ENCODE measurements at places on chromosomes 4 and X.

DNA sequence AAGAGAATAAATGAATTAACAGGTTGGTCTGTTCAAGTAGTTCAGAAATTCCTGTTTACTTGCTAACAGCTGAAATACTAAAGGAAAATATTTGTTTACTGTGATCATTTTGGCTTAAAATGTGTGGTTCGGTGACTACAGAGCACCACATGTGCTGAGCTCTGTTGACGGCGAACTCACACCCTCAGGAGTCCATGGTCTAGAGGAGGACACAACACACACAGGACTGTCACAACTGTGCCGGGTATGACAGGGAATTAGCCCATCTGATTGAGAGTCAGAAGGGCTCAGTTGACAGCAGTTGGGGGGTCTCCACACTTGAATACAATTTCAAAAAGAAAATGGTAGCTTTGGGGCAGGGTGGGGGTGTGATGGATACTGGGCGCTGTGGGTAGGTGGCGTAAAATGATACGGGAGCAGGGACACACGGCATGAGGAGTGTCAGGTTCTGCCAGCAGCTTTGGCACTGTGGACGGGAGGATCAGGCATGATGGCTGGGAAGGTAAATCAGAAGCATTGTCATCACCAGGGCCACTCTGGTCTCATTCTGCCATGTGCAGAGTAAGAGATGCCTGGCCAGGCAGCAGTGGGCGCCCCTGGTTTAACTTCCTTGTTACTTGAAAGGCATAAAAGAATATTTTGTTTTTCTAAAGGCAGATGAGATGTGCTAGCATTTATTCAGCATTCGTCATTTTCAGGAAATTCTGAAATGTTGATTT is 33.3 kb downstream of the CLDN22 start:
- DNase-seq = no peak

GRCh38 chr4:162912482-162912881 is 254.2 kb downstream of the NAF1 start:
- DNase-seq = no peak

GRCh38 chr4:147607471-147607870 is 9.7 kb upstream of the TMEM184C start:
- no peak for DNase-seq

DNA sequence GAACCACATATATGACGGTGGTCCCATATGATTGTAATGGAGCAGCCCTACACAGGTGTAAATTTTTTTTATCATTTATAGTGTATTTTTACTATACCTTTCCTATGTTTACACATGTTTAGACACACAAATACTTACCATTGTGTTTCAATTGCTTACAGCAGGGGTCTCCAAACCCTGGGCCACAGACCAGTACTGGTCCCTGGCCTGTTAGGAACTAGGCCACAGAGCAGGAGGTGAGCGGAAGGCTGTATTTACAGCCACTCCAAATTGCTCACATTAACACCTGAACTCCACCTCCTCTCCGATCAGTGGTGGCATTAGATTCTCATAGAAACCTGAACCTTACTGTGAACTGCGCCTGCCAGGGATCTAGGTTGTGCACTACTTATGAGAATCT is 201.8 kb upstream of the NDST4 start:
- DNase-seq = no peak

- peak; percentile 25 for DNase-seq
These were observed 6.8 kb upstream of the VSIG4 start for GRCh38 chrX:66046612-66047235.

DNA sequence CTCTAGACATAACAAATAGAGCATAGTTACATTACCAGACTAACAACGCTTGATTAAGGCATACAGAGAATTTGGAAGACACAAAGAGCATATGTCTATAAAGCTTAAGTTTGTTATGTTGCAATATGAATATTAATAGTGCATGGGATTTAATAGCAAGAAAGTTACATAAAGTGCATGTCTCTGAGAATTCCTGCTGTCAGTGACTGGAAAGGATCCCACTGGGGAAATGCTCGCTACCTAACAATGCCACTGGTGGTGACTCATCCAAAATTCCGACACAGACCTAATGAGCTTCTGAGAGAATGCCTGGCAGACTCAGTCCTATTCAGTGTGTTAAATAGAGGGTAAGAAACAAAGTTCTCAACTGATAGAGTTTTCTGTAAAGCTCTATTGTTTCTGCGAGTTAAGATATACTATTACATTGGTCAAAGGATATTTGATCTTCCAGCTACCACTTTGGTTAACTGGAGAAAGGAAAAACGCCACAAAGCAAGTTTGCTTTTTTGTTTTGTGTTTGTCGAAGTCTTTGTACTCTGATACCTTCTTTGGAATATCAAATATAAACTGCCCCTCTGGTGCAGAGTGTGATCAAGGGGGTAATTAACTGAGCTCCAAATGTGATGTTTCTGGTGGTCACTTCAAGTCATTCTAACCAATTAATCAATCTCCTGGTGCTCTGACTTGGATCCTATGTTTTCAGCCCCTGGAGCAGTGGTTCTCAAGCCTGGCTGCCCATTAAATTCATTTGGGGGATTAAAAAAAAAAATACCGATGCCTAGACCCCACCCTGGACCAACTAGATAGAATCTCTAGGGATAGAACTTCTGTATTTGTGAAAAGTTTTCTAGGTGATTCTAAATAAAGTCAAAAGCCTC is 107.9 kb downstream of the PALLD start:
- no peak for DNase-seq

DNA sequence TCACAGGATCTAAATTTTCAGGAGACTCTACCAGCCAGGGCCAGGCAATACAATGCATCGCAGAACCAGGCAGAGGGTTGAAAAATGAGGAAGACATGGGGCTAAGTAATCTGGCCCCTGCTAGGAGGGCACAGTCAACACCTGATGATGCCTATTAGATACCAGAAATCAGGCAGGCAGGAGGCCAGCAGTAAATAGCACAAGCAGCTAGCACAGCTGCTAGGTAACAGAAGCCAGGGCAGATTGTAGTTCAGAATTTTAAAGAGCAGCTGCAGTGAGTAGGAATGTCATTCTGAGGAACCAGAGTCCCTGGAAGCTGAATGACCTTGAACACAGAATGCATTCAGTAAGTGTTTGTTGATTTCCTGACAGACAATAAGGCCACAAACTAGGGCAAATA is 38.8 kb upstream of the TRPC5OS start:
- no peak for DNase-seq

DNA sequence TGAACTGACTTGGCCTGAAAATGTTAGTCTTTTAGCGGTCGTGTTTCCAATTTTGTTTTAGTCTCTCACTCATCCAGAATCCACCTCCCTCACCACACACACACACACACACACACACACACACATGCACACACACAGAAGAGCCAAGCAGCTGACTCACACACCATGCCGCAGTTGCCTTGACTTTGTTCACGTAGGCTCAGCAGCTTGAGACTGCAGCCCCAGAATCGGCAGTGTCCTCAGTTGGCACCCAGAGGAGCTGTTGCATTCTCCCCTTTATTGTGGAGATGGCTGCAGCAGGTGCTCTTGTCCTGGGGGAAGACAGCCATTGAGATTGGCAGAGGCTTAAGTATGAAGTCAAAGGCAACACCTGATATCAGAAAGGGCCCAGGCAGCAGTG is 20.9 kb upstream of the XPNPEP2 start:
- no peak for DNase-seq

- no peak for DNase-seq
These were observed 145.9 kb downstream of the PCDH19 start for GRCh38 chrX:100264200-100264599.

DNA sequence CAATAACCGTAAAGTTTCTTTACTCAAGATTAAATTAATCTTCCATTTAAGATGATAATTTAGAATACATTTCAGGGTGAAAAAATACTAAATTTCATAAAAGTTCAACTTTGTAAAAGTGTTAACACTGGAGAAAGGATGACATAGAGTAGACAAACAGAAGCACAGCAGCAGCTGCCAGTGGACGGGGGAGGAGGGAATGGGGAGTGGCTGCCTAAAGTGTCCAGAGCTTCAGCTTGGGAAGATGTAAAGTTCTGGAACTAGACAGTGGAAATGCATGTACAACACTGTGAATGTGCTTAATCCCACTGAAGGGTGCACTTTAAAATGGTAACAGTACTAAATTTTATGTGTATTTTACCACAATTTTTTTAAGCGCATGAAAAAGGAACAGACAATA is 39.9 kb downstream of the RELL1 start:
- DNase-seq = no peak

DNA sequence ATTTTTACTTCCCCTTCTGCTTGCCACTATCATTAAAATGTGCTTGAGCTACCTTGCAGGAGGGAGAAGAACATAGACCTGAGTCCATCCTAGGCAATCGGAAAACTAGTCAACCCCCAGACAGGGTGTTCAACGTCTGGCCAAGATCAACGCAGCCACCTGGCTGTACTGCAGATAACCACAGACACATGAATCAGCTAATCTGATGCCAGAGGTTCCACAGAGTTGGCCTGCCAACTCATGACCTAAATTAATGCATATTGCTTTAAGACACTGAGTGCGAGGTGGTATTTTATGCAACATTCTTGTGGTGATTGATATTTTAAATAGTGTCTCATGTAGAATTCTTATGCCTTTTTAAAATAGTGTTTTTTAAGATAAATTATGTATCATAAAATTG is 1283.8 kb upstream of the PABPC4L start:
- no peak for DNase-seq

DNA sequence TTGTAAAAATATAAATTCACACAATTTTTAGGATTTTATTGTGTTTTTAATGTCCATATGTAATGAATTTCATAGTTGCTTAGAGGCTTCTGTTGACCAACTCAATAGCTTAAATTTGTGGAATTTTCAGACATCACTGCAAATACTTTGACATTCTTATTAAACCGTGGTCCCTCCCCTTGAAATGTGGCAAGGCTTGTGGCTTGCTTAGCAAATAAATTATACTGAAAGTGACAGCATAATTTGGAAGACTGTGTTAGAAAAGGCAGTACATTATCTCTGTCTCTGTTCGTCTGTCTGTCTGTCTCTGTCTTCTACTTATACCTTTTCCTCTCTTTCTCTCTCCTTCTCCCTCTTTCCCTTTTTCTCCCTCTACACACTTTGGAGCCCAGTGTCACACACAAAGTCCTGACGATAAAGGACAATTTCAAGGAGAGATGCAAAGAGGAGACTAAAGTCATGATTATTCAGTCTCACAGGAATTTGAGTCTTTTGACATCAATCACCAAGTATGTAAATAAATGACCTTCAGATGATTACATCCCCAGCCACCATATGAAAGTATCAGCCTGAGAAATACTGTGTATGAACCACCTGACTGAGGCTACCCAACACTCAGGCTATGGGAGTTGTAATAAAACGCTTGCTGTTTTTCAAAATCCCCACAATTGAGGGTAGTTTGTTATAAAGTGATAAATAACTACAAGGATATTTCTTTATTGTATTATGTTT is 21.0 kb upstream of the UGT2B7 start:
- DNase-seq = no peak

- no peak for DNase-seq
These were observed 648 bp downstream of the GRK4 start for GRCh38 chr4:2963966-2964471.

DNA sequence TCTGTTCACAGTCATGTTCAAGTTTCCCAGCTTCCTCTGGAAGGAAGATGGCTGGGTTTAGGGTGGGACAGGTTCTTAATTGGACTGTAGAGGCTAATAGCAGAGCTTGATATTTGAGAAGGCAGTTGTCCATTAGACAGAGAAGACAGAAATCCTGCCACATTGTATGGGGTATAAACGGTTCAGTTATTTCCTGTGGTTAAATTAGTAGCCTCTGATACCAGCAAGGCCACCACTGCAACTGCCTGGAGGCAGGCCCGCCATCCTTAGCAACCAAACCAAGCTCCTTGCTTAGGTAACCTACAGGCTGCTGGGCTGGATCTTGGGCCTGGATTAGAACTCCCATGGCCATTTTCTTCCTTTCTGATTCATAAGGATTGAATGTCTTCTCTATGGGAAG is 1367.0 kb downstream of the PCDH7 start:
- no peak for DNase-seq

- no peak for DNase-seq
These were observed 587 bp downstream of the CD99 start for GRCh38 chrX:2691543-2692220.

GRCh38 chrX:102063445-102064074 is 61.9 kb upstream of the TCEAL2 start:
- no peak for DNase-seq

GRCh38 chr4:23022032-23022431 is 329.3 kb downstream of the GBA3 start:
- no peak for DNase-seq

DNA sequence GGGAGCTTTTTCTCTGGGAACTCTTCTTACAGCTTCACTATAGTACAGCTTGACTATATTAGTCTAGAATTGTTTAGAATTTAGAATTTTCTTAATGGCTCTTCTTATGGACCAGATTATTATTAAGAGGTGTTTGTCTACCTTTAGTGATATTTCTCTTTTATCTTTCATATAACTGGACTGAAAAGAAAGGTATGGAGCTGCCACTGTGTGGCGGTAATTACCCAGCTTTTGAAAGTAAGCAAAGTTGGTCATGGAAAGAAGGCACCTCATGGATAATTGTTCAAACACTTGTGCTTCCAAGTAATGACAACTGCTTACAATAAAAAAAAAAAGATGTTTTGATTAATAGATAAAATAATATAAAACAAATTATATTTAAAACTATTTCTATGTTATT is 1112.5 kb downstream of the TECRL start:
- no peak for DNase-seq

GRCh38 chr4:172543249-172543648 is 625.4 kb upstream of the GALNT7 start:
- no peak for DNase-seq

- no peak for DNase-seq
These were observed 98.9 kb downstream of the KLHL8 start for GRCh38 chr4:87121341-87122065.

GRCh38 chr4:30904588-30904987 is 184.4 kb downstream of the PCDH7 start:
- DNase-seq = no peak

Measured in stimulated activated CD8-positive, alpha-beta memory T cell treated with anti-CD3 and anti-CD28 coated beads, Interleukin-7, amount 100 ng/mL, for 4 hours (primary cell).